Renal pelvis (tissue), 12 donors: ENCODE measurements at places on chromosomes 3 and 15. TPM values are rescaled to one million over a fixed set of nuclear protein-coding genes. Genes with fewer than 3 reads are reported as not detected.

DNA sequence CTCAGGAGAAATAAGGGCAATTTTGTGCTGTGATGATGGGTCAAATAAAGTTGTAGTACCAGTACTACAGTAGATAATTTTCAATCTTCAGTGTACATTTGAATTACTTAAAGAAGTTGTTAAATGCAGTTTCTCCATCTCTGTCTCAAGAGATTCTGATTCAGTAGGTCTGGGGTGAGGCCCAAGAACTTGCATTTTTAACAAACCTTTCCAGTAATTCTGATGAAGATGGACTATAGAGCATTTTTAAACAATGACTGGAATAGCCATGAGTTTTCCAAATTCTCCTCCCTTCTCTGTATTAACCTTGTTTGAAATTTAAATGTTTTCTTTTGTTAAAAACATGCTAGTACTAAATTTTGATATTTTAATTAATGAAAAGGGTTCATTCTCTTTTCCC lies 127.0 kb upstream of the CD96 start:
- DNase-seq, result no peak

- no peak for DNase-seq
Observed at GRCh38 chr3:195908694-195909581, 587 bp upstream of the TNK2 start.

DNA sequence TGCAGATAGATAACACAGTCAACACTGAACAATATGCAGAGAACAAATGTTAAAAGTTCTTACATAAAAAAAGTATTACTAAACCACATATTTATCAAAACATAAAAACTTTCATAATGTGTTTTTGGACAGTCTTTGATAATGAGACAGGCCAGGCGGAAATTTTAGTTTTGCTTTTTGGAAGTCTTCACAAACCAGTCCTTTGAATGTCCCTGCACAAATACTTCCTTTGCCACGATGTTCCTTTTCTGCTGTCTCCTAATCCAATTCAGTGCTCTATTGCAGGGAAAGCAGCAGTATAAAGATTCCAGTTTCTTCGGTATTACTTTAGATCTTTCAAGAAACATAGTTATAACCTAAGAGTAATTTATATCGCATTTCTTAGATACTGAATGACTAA lies 135.9 kb downstream of the TBL1XR1 start:
- no peak for DNase-seq

DNA sequence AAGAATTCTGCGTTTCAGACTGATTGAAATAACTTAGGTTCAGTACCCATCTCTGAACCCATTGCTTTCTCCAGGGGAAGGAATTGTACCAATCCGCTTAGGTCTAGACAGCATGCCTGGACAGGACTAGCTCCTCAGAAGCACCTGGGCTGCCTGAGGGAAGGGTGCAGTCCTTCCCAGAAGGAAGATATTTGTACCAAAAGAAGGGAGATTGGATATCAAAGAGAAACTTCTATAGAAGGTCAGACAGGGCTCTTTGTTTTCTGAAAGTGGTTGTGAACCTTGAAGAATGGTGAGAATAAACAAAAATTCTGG lies 133.8 kb upstream of the LRTM1 start:
- no peak for DNase-seq

GRCh38 chr3:173397161-173398110 lies at the start of gene NLGN1:
Gene NLGN1 (plus strand): TSS chr3:173397744.
- peak; percentile 71 for DNase-seq

DNA sequence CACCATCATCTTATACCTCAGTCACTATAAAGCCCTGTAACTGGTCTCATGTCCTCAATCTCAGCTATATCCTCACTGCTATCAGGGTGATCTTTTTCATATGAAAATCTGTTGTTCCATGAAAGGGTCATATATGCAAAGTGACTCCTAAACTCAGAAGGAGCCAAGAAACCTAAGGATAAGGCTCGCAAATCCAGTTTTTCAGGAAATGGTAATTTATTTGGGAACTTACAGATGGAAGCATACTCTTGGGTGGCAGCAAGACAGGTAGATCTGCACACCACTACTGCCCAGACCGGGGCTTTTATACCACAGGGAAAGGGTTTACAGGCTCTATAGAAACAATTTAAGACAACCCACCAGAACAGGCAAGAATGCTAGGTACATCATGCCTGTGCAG lies 272.3 kb downstream of the UBE2E2 start:
- DNase-seq, result no peak

The ATP8B4 gene
- polyA plus RNA-seq, result 3.6 TPM

The NOX5 gene
- 0.73 TPM for polyA plus RNA-seq

The TMEM207 gene
- polyA plus RNA-seq, result 20.3 TPM

The BUB1B gene
- polyA plus RNA-seq, result 38.0 TPM

The PP2D1 gene
- polyA plus RNA-seq, result 0.36 TPM
